Esophagus squamous epithelium (tissue), 5 donors: ENCODE measurements at places on chromosomes 12 and 14.

DNA sequence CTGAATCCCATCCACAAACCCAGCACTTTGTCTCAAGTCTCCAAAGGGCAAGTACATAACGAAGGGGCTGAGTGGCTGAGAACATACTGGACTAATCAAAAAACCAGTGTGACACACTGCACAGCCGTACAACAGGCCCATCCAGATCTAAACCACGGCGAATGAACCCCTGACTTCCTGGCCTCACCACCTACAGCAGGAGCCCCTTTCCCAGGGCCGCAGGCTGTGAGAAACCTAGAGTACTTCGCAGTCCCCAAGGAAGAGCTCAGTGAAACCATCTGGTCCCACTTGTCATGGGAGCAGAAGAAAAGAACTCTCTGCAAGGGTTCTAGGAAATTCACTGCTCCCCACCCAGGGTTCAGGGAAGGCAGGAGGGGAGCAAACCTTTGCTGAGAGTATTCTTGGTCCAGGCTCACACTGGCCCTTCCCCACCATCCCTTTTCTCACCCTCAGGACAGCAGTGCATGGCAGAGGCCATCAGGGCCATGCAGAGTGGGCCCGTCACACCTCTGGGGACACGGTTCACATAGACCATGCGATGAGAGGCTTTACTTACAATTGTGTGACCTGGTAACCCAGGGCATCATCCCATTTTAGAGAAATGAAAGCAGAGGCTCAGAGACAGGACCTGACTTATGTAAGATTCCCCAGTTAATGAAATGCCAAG lies 192.8 kb downstream of the BCL11B start:
- DNase-seq, result no peak

DNA sequence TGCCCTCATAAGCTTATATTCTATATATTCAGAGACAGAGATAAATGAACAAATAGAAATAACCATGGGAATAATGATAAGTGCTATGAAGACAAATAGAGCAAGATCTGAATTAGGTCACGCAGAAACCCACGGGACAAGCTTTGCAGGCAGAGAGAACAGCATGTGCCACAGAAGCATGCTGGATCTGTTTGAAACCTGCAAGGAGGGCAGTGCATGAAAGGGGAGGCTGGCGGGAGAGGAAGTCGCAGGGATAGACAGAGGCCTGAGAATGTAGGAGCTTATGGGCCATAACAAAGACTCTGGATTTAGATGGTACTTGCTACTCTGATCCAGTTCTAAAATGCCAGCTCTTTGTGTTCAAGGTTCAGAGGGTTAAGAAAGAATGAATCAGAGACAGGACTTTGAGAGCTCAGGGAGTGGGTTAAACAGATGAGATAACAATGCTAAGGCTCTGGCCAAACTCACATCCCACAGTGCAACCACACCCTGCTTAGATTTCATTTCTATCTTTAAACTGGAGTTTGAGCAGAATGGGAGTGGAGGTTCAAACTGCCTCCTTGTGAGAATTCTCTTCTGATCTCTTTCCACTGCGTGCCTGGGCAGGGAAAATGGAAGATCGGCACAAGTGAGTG lies 49.2 kb upstream of the PPP1R12A start:
- DNase-seq, result no peak

GRCh38 chr12:97027482-97027881 lies 120.4 kb downstream of the NEDD1 start:
- no peak for DNase-seq

DNA sequence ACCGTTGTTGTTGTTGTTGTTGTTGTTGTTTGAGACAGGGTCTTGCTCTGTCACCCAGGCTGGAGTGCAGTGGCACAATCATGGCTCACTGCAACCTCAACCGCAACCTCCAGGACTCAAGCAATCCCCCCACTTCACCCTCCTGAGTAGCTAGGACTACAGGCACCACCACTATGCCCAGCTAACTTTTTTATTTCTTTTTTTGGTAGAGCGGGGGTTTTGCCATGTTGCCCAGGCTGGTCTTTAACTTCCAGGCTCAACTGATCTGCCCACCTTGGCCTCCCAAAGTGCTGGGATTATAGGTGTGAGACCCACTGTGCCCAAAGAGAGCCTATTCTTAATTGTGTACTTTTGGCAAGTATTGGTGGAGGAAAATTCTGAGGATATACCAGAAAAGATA lies 25.7 kb downstream of the MOK start:
- no peak for DNase-seq

- DNase-seq, result no peak
Measured at GRCh38 chr14:63654346-63654745, 12.7 kb upstream of the WDR89 start.

DNA sequence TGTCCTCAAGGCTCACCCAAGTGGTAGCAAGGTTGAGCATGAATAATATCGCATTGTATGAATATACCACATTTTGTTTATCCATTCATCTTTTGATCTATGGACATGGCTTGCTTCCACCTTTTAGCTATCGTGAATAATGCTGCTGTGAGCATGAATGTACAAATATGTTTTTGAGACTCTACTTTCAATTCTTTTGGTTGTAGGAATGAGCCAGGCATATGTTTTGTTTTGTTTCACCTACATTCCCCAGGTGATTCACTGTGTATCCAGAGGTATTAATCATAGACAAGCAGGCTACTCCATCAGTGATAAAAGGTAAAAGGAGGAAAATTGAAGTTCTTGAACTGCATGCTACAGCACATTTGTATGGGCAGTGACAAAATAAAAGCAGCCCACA lies 35.8 kb downstream of the CDKL1 start:
- DNase-seq, result no peak

GRCh38 chr12:91811481-91812287 lies 334.0 kb downstream of the BTG1 start:
- no peak for DNase-seq

GRCh38 chr12:42809226-42809625 lies 219.7 kb upstream of the PRICKLE1 start:
- DNase-seq, result no peak

DNA sequence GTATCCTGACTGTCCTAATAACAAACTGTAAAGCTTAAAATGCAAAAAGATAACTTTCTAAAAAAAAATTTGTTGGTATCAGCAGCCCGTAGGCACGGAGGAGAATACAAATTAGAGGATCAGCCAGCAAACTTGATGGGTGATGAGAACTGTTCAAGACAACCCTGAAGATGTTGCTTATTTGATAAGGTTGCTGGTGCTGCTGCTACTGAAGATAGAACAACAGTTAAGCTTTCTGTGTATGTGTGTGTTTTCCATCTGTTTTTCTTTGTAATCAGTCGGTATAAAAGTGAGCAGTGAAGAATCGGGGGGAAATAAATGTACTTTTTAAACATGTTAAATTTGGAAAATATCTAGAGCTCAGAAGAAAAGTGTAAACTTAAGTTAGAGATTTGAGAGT lies 67.4 kb upstream of the POC1B start:
- no peak for DNase-seq

DNA sequence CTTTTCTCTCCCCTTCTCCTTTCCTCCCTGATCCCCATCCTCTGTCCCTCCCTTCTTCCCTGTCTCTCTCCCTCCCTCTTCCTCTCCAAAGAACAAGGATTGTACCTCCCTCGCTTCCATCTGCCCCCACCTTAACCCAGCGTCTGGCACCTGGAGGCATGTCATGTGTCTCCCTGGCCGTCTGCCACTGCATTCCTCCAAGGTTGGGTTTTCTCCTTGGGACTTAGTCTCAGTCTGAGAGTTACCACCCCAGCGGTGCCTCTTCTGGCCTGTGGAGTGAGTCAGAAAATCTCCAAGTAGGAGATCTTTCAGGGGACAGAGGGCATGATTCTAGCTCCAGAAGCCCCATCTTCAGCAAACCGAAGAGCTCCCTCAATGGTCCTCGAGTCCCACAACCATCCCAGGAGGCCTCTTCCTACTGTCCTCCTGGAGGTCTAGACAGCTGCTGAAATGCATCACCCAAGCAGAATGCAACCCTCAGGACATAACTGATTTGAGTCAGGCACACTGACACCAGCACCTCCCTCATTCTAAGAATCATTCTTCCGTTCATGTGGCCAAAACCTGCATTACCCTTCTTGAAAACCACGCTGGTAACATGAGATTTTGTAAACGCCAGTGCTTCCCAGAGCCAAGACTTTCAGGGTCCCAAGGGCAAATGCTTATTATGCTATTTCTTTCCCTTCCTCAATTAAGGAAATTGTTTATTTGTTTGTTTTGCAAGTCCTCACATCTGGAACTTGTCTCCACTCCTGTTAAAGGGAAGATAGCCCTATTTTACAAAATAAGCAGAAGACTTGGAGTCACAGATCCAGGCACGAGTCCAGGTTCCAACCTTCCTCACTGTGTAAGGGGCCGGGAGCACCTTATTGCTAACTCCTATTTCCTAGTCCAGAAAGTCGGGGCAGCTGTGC lies 463.2 kb downstream of the BCL11B start:
- DNase-seq, result no peak

- no peak for DNase-seq
Measured at GRCh38 chr14:88191605-88192004, 131.5 kb downstream of the KCNK10 start.

- DNase-seq, result no peak
Measured at GRCh38 chr14:83491091-83491490, 1957.4 kb upstream of the SEL1L start.

DNA sequence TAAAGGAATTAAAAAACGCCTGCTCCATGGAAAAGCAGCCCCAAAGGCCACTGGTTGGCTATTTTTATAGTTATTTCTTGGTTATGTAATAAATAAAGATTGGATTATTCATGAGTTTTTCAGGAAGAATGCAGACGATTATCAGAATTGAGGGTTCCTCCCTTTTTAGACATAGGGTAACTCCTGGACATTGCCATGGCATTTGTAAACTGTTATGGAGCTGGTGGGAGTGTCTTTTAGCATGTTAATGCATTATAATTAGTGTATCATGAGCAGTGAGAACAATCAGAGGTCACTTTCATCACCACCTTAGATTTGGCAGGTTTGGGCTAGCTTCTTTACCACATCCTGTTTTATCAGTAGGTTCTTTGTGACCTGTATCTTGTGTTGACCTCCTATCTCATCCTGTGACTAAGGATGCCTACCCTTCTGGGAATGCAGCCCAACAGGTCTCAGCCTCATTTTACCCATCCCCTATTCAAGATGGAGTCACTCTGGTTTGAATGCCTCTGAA lies 728.7 kb downstream of the GALC start:
- DNase-seq, result no peak

- no peak for DNase-seq
Measured at GRCh38 chr14:32427726-32428528, 98.8 kb downstream of the AKAP6 start.
